ENCODE measurements at places on chromosomes 5 and 9.

DNA sequence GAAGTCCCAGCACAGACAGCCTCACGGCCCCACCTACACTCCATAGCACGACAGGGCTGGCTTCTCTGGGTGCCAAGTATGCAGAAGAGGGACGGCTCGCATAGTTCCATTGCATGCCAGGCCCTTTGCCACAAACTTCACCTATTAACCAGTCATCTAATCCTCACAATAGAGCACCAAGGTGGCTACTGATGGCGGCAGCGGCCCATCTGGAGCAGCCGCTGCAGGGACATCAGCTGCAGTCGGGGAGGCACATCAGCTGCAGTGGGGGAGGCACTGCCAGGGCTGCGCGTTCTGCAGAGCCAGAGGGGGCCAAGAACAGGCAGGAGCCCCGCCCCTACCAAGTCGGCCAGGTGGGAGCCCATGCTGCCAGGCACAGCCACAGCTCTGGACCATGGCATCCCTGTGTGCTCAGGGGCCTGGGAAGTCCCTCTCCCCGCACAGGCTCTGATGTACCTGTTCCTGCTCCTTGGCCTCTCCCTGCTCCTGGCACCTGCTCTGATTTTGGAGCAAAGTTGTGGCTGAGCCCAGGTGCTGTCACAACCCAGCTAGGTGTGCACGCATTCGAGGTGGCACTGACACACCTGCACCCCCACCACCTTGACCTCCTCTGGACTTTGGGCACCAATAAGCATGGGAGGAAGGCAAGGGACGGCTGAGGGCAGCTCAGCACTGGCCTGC, 61.5 kb upstream of the SYNPO start:
- no peak for DNase-seq
- H3K27me3 ChIP-seq: peaks cover 11% of the 10 kb centered on the region
- H3K27ac ChIP-seq: no peak overlapping the region
- H3K4me3 ChIP-seq: no peak overlapping the region
- H3K36me3 ChIP-seq: no peaks in the 10 kb centered on the region

- peaks cover 23% of the 10 kb centered on the region for H3K4me1 ChIP-seq
- no peak overlapping the region for H3K4me3 ChIP-seq
- H3K27ac ChIP-seq: no peak overlapping the region
- peaks cover 44% of the 10 kb centered on the region for H3K36me3 ChIP-seq
- no peak for DNase-seq
Measured at GRCh38 chr5:146249801-146250200, 46.4 kb downstream of the RBM27 start.

- DNase-seq: no peak
- H3K36me3 ChIP-seq: no peaks in the 10 kb centered on the region
- peaks cover 13% of the 10 kb centered on the region for H3K27me3 ChIP-seq
- no peaks in the 10 kb centered on the region for H3K4me1 ChIP-seq
Measured at GRCh38 chr5:74502479-74502950, 138.0 kb downstream of the ENC1 start.

DNA sequence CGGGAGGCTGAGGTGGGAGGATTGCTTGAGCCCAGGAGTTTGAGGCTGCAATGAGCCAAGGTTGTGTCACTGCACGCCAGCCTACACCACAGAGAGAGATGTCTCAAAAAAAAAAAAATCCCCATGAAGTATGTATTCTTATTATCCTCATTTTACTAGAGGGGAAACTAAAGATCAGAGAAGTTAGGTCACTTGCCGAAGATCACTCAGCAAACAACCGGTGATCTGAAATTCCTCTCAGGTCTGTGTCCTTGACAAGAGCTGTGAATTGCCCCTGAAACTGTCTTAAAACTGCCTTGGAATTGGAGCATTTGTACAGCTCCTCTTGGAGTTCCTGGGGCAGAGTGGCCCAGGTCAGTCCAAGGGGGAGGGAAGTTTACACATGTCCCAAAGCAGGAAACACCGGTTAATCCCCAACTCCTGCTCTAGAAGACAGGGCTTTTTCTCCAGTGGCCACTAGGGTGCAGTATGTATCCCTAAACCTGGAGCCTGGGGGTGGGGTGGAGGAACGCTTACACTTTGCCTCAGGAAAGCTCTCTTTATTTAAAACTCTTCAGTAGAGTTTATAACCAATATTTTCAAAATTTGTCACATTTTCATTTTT, 27.6 kb downstream of the AQP7 start:
- peak overlapping the region; percentile 39 for H3K27ac ChIP-seq
- peaks cover 10% of the 10 kb centered on the region for H3K4me1 ChIP-seq
- no peaks in the 10 kb centered on the region for H3K27me3 ChIP-seq
- DNase-seq: peak; percentile 57
- H3K4me3 ChIP-seq: no peak overlapping the region

- H3K27me3 ChIP-seq: peaks cover 14% of the 10 kb centered on the region
- H3K4me3 ChIP-seq: no peak overlapping the region
- H3K36me3 ChIP-seq: no peaks in the 10 kb centered on the region
- peaks cover under 1% of the 10 kb centered on the region for H3K4me1 ChIP-seq
- no peak overlapping the region for H3K27ac ChIP-seq
- DNase-seq: no peak
Measured at GRCh38 chr5:74148321-74148720, 492.2 kb downstream of the ENC1 start.

DNA sequence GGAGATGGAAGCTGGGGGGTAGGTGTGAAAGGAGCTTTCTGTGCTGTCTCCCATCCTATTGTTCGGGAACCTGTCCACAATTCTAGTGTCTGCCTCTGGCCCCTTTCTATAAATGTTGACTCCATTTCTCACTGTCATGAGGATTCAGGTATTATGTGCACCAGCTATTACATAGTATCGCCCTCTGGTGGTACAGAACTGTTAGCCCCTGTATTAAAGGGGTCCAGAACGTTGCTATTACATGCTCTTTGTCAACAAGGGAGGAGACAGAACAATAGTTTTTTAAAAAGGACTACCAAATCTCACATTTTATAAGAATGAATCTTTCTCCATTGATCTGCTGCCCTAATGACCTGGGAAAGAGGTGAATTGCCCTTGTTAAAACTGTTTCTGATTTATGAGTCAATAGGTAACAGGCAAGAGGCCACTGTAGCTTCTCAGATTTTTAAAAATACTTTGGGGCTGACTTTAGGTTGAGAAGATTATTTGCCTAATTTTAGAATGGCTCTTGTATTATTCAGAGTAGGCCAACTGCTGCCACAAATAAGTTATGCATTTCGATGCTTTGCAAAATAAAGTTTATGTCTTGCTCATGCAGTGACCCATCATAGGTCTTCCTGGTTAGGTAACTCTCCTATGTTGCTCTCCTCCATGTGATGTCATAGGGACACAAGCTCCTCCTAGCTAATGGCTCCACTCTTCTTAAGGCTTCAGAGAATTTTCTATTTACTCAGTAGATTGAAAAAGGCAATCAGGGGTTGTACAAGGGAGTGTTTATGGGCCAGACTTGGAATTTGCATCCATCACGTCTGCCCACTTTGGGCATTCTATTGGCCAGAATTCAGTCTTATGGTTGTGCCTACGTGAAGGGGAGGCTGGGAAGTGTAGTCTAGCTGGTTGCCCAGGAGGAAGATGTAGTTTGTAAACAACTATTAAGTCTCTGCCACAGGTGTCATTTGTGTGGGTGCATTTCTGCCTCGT, 20.8 kb downstream of the DCANP1 start:
- peaks cover 9% of the 10 kb centered on the region for H3K4me1 ChIP-seq
- peak; percentile 19 for DNase-seq
- H3K4me3 ChIP-seq: no peak overlapping the region
- no peaks in the 10 kb centered on the region for H3K36me3 ChIP-seq

- no peaks in the 10 kb centered on the region for H3K27me3 ChIP-seq
- no peak overlapping the region for H3K4me3 ChIP-seq
- no peaks in the 10 kb centered on the region for H3K4me1 ChIP-seq
- no peak overlapping the region for H3K27ac ChIP-seq
- no peaks in the 10 kb centered on the region for H3K36me3 ChIP-seq
Measured at GRCh38 chr5:82425591-82425990, 147.4 kb upstream of the RPS23 start.

DNA sequence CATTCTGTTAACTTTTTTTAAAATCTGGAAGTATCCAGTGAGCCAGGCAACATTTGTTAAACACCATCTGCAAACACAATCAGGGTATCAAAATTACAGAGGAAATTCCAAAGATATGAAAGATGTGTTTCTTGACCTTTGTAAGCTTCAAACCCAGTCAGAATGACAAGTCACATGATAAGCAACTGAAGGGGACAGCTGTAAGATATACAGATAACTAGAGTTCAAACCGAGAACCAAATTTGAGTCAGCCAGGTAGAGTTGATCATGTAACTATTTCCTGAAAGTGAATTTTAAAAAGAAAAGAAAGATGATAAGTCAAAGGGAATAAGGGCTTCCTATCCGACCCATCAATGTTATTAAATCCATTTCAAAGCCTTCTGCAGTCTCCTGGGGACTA, 196.2 kb downstream of the DEPDC1B start:
- H3K4me3 ChIP-seq: no peak overlapping the region
- no peak for DNase-seq
- H3K27ac ChIP-seq: no peak overlapping the region
- H3K4me1 ChIP-seq: peaks cover 9% of the 10 kb centered on the region
